ENCODE measurements at places on chromosomes 2 and 18.

DNA sequence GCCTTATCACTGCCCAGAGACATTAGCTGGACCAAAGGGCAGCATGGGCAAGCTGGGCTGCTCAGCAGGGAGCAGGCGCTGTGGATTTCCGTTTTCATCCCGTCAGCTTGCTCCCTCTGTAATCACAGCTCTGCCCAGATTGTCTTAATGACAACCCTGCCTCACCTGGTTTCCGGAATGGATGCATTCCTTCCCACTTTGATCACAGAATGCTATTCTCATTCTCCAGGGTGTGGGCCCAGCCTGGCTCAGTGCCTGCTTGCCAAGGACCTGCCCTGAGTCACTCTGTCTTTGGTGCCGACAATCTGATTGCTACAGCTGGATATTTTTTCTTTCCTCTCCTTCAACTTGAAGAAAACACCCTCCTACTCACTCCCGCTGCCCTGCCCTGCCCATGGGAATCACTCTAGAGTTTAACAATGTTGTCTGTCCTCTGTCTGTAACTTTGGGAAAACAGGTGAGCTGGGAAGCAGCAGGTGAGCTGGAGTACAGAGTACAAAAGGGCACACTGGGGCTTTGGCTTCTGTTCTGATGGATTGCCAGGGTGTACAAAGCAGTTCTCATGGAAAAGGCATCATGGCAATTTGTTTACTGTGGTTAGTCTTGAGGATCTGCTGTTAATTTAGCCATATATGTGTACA lies 27.2 kb upstream of the FAM136A start:
- no peak for DNase-seq

- DNase-seq: no peak
Measured at GRCh38 chr18:23550898-23551297, 35.4 kb downstream of the NPC1 start.

DNA sequence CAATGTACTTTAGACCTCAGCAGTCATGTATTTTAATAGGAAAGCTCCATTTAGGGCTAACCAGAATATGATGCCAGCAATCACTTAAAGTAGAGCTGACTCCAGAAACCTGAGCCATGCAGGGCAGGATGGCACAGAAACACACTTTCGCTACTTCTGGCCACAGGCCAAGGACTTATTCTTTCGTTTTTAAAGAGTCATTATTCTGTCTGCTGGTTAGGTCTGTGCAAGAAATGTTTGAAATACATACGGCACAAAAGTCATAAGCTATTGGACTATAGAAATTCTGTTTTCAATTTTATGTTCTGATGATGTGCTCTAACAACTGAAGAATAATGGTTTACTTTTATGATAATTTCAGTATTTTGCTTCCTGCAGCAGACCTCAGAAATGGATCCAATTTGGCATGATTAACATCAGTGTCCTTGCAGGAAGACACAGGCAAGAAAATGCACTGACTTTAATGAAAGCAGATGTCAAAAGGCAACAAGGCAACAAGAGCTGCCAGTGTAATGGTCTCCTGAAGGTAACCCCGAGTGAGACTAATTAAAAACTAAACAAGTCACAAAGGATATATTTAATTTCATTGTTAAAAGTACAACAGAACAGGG lies 114.4 kb upstream of the CHRNA1 start:
- no peak for DNase-seq

- DNase-seq: no peak
Measured at GRCh38 chr2:203327582-203327900, 653 bp upstream of the ABI2 start.

- no peak for DNase-seq
Measured at GRCh38 chr2:178908810-178909209, 101.6 kb upstream of the TTN start.

All from stimulated activated CD4-positive, alpha-beta T cell treated with anti-CD3 and anti-CD28 coated beads, Interleukin-1b, Interleukin-23, amount 100 ng/mL, for 4 hours (primary cell).